NCI-H1436 treated with DMSO at 0.1 percent for 48 hours (cell line): ENCODE measurements at places on chromosomes 6 and 20.

- DNase-seq, result no peak
Observed at GRCh38 chr6:150001295-150002008, 23.9 kb downstream of the RAET1L start.

DNA sequence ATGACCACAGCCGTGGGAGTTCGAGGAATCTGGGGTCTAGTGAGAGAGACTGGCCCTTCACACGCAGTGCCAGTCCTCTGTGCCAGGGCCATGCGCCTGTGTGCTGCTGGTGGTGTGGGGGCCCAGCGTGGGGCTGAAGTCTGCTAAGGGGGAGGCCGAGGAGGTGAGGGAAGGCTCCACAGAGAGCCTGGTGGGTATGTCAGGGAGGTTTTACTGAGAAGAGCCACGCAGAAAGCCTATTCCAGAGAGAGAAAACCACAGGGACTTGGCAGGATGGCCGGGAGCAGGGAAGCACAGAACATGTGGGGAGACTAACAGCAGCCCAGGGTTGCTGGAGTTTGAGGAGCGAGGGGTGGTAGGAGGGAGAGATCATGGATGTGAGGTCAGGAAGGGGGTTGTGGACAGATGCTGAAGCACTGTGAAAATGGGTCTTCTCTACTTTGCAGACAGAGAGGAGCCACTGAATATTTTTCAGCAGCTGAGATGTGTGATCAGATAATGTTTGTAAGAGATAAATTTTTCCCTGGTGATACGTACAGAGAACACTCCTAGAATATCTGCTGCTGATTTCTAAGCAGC, 35.3 kb downstream of the DUSP22 start:
- no peak for DNase-seq

DNA sequence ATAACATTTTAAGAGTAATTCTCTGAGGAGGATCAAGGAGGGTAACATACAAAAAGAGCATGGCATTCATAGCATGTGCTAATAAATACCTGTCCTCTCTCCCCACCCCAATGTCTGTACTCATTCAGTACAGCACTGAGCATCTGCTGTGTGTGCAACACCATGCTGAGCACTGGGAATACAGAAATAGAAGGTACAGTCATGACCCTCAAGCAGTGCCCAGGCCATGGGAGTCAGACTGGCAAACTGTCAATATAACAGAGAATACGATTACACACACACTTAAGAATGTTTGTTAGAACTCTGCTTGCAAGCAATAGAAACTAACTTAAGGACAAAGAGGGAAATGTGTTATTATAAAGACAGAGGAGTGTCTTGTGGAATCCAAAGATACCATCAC, 24.7 kb upstream of the ZFAND3 start:
- DNase-seq, result no peak

GRCh38 chr6:11381801-11382513, 149.5 kb upstream of the NEDD9 start:
- no peak for DNase-seq

GRCh38 chr6:100948381-100949133, 67.4 kb upstream of the ASCC3 start:
- DNase-seq, result no peak

DNA sequence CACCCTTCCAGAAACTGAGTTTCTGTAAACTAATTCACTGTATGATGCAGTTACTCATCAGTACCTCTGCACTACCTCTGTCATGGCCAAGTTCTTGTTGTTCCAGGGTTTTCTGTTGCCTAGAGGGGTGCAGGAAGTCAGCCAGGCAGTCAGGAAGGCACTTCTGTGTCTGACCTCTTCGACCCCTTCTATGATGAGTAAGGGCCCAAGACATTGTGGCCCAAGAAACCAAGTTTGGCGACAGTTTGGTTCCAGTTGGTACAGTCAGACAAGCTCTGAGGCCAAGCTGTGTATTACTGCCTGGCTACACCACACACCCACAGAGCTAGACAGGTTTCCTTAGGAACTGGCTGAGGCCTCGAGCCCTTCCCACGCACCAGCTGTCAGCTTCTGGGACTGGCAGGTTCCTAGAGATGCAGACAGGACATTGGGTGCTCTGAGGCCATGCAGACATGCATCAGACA, 41.2 kb downstream of the TRAF3IP2 start:
- DNase-seq, result no peak

DNA sequence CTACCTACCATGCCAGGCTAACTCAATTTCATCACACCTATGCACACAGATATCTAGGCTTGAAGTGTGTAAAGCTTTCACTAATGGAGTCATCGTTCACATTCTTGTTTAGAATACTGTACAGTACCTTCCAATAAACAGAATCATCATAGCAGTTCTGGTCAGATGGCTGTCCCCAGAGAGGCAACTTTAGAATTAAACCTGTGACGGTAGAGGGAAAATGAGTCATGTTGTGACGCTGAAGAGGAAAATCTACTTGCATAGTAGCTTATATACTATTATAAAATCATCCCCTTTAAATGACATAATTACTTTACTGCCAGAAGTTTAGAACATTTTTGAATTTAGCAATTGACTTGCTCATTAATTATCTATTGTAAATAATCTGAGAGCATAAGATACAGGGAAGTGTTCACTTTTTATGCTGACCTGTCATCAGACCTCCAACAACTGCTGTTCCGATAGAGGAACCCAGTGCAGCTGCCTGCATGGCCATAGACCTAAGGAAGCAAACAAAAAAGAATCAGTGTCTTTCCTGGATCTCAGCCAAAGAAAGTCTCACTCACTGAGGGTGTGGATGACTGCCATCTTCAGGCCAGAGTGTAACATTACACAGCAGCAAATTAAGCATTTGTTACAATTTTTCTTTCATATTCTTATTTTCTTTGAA, 29.8 kb downstream of the RHAG start:
- DNase-seq, result peak; percentile 57

GRCh38 chr6:138806889-138807288, 11.0 kb downstream of the ECT2L start:
- DNase-seq, result no peak

DNA sequence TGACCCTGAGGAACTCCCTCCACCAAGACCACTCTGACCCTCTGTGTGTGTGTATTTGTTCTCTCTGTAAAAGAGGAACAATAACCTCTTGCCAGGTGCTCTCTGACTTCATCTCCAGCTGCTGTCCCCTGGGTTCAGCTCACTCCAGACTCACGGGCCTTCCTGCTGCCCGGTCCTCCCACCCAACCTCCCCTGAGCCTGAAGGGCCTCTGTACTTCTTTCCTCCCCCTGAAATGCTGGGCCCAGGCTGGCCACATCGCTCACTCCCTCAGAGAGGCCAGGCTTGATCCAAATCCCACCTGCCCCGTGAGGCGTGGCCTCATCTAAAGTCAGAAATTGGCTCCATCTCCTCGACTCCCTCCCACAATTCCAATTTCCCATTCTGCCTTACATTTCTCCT, 202.4 kb downstream of the PRKN start:
- DNase-seq, result no peak

DNA sequence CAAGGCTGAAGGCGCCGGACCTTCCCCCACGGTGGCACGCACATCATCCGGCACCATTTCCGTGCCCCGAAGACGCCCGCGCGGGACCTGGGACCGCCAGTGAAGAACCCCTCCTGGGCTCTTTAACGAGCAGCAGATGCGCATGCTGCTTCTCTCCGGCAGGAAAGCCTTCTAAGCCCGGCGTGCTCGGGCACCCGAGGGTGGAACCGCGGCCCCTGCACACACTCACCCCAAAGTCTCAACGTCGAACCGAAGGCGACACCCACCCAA, 240 bp downstream of the FOXQ1 start:
- DNase-seq, result no peak

DNA sequence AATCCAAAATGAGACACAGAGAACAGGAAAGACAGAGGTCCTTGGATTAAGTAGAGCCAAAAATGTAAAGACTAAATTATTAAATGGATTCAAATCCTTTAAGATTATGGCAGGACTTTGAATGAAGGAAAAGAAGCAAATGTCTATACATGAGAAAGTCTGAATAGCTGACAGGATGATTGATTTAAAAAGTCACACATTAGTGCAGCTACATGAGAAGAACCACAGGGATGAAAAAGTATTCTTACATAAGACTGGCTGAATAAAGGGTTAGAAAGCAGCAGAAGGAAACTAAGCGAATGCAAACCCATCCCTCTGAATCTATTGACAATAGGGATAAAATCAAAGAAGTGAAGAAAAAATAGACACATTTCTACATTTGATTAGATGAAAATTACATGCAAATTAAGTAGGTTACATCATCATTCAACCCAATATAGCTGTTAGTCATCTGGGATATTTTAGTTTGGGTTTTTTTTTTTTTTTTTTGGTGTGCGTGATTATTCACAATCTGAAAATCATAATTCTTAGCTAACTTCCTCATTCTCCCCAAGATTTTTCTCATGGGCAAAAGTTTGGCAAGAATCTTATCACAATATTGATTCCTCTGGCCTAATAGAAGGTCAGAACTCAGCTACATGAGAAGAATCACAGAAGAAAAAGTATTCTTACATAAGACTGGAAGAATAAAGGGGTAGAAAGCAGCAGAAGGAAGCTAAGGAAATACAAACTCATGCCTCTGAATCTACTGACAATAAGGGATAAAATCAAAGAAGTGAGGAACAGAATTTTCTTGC, 845.4 kb downstream of the HACE1 start:
- DNase-seq, result no peak

DNA sequence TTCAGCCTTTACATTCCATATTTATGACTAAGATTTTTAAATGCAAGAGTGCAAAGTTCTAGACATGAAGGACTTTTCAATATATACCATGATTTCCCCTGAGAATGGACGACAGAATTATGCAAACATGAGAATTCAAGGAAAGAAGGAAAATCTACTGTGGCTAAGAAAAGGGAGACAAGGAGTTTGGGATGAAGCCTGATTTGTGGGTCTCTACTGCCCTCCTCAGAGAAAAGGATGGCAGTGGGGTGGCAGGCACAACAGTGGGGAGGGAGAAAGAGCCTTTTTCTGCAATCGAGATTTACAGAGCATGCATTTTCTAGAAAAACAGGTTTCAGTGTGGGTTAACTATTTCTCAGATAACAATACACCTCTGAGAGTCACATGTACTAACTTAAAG, 466.9 kb upstream of the NRSN1 start:
- no peak for DNase-seq

DNA sequence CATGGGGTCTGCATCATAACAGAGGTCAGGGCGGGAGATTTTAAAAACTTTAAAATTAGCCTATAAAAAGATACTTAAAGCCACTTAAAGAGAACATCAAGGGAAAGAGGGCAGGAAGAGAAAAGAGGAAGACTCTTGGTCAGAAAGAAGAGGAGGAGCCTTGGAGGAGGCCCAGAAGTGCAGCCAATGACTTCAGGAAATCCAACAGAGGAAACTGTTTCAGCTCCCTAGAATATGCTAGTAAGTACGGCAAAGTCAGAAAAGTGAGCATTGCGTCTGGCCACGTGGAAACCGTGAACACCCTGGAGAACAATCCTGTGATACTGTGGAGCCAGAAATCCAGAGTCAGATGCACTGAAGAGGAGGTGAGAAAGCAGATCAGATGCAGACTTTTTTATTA, 22.5 kb upstream of the NHSL1 start:
- DNase-seq, result no peak

DNA sequence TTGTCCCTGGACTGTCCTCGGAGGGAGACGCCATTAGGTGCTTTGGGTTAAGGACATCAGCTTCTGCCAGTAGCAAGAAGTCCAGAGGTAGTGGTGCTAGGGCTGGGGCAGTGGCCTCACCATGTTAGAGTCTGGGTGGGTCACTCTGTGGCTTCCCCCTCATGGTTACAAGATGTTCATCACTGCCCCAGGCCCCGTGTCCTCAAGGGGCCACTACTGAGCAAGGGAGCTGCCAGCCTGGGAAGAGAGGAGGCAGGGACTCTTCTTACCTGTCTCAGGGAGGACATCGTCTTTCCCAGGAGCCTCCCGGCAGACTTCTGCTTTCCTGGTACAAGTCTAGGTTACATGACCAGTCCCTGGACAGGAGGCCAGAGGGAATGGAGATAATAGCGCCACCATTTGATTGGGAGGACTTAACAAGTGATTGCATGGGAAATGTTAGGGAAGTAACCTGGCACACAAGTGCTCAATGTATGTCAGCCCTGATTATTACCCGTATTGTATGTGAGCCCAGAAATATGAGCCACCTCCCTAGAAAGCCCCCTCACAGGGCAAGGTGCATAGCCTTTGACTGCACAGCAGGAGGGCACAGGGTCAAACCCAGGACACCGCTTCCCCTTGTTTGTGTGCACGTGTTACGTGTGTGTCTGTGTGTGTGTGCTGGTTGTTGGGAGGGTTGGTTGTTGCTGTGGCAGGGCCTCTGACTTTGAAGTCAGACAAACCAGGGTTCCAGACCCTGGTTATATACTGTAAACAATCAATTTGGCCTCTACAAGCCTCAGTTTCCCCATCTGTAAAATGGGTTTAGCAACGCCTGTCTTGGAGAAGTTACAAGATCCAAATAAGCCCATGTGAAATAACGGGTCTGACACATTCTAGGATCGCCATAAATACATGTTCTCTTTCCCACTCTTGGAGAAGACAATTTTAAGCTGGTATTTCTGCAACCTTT, 30.0 kb downstream of the SIRPA start:
- no peak for DNase-seq

DNA sequence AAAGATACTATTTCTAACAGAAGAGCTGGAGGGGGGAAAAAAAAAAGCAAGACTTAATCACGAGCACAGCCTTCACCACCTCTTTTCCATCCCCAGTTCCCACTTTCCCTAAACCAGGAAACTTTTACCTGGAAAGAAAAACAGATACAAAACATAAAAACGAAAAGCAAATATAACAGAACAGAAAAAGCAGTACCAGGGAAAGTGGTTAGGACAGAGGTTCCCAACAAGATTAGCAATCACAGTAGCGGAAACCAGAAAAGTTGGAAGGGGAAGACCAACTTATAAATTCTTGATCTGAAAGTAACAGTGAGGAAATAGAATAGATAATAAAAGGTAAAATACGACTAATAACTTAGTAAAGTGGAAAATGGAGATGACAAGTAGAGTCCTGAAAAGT, 1.2 kb downstream of the DDX39B start:
- DNase-seq, result no peak

- DNase-seq, result no peak
Observed at GRCh38 chr6:25239059-25239458, 40.1 kb upstream of the CARMIL1 start.

DNA sequence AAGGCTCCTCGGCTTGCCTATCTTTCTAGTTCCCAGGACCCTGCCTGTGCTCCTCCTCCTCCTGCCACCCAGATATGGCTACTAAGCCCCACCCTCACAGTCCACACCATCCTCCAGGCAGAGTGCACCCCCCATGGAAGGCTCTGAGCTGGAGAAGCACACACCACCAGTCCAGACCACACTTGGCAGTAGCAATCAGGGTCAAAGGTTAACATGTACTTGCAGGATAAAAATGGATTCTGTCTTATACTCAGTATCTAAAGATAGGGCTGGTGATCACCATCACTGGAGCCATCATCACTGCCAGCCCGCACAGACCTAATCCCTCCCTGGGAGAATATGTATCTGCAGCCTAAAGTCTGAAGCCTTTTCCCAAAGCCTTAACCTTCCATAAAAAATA, 83.4 kb downstream of the PRKN start:
- no peak for DNase-seq

DNA sequence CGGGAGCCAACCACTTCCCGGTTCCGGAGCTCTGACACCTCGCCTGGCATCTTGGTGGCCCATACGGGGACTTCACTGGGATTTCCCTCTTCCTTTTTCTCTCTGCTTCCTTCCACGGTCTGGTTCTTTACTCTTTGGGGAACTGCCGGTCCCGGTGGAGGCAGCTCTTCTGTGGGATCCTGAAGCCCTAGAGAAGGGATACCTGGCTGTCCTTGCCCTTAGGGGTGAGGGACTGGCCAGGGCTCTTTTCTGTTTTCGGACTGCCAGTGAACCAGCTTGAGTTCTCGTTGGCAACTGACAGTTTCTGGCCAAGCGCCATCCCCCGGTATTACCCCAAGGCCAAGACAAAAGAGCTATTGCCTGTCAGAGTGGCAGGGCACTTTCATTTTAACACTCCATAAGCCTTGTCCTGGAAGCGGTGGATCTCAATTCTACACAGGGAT, 880 bp upstream of the CPXM1 start:
- no peak for DNase-seq
